Kasumi-1 (cell line): ENCODE measurements at places on chromosomes 3 and 15.

- no peak for DNase-seq
These were observed 274.6 kb upstream of the ROPN1 start for GRCh38 chr3:124266487-124266886.

GRCh38 chr3:6112546-6112945 lies 748.4 kb upstream of the GRM7 start:
- DNase-seq: no peak

GRCh38 chr3:8891303-8891702 lies 72.0 kb downstream of the RAD18 start:
- no peak for DNase-seq

DNA sequence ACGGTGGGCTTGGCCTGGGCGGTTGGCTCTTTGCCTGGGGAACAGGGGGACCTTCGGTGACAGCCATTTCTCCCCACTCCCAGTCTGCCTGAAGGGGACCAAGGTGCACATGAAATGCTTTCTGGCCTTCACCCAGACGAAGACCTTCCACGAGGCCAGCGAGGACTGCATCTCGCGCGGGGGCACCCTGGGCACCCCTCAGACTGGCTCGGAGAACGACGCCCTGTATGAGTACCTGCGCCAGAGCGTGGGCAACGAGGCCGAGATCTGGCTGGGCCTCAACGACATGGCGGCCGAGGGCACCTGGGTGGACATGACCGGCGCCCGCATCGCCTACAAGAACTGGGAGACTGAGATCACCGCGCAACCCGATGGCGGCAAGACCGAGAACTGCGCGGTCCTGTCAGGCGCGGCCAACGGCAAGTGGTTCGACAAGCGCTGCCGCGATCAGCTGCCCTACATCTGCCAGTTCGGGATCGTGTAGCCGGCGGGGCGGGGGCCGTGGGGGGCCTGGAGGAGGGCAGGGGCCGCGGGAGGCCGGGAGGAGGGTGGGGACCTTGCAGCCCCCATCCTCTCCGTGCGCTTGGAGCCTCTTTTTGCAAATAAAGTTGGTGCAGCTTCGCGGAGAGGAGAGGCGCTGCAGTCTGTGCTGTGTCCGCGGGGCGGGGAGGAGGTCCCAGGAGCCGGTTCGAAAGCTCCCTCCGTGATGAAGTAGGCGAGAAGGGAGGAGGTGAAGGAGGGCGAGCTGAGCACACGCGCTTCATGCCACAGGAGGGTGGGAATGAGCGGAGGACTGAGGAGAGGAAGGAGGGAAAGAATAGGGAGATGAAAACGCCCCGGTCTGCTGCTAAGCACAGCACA lies 9.6 kb downstream of the CLEC3B start:
- DNase-seq: no peak

DNA sequence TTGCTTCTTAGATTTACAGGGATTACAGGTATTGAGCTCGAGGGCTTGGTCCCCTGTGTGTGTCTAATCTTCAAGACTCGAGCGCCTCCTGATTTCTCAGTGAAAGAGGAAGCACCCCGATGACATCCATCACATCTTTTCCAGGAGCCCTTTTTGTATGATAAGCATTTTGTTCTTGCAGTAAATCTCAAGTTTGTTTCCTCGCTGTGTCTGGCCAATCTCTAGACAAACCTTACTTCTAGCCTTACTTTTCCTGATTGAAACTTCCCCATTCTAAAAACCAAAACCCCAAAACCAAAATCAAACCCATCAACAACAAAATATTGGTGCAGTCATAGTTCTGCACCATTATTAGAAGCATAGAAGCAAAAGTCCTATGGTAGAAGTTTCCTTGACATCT lies 286.0 kb downstream of the NFKBIZ start:
- DNase-seq: no peak
